ENCODE measurements at places on chromosomes 11 and 22.

DNA sequence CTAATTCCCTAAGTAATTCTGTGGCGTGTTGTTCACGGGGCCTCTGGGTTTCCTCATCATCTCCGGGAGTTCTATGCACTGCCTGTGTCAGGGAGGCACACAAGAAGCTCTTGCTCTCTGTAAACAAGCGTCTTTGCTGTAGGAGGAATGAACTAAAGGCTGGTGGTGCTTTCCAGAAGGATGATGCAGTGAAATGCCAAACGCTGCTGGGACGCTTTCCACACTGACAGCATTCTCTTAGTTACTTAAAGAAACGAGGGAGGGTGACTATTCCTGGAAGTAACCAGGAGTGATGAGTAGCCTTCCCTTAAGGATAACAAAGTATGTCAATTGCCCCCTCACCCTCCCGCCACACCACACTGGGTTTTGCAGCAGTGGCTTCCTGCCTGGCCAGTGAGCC is 38.5 kb upstream of the NUP50 start:
- no peak for DNase-seq

GRCh38 chr11:130622141-130622542 is 173.7 kb downstream of the ADAMTS15 start:
- no peak for DNase-seq

GRCh38 chr11:46038529-46038928 is 82.7 kb downstream of the PHF21A start:
- no peak for DNase-seq

DNA sequence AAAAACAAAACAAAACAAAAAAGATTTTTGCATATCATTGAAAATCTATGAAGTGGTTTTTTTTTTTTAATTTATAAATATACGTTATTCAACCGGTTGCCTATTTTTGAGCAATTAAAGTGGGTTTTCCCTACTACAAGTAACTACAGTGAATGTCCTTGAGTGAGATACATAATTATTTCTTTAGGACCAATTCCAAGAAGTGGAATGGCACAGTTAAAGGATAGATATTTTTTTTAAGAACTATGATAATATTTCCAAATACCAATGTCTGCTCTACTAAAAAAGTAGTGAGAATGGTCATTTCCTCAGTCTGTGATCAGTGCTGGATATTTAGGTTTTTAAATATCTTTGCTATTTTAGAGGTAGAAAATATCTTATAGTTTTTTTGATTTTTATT is 118.8 kb downstream of the TEAD1 start:
- no peak for DNase-seq

Data from stimulated activated CD4-positive, alpha-beta T cell treated with anti-CD3 and anti-CD28 coated beads, Interleukin-2, amount 100 ng/mL, for 4 hours (primary cell).